H7 (cell line): ENCODE measurements at places on chromosomes 12 and 14.

GRCh38 chr12:78739653-78740052, 124.9 kb upstream of the SYT1 start:
- no peak for DNase-seq

- no peak for DNase-seq
These were observed 14.7 kb upstream of the LPCAT3 start for GRCh38 chr12:7032990-7033389.

GRCh38 chr14:95008445-95009217, 148.7 kb downstream of the DICER1 start:
- DNase-seq, result no peak

GRCh38 chr14:105147671-105148603, 20.6 kb downstream of the JAG2 start:
- peak; percentile 72 for DNase-seq

DNA sequence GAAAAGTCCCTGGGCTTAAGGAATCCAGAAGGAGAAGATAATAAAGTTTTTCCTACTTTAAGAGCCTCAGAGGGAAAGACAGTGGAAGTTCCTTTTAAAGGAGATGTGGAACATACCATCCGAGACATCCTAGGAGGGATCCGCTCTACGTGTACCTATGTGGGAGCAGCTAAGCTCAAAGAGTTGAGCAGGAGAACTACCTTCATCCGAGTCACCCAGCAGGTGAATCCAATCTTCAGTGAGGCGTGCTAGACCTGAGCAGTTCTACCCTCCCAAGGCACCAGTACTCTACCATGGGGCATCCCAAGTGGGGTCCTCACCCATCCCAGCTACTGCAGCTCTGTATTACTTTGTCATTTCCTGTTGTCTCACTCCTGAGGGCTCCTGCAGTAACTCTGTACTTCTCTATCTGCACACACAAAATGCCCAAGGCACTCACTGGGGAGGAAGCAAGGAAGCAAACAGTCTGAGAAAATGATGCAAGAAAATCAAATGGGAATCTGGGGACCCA, 3.8 kb downstream of the TINF2 start:
- no peak for DNase-seq

- no peak for DNase-seq
These were observed 24.5 kb upstream of the HIGD1C start for GRCh38 chr12:50927766-50928224.

GRCh38 chr14:74402401-74403251, 23.4 kb downstream of the SYNDIG1L start:
- DNase-seq, result peak; percentile 63

GRCh38 chr12:77377116-77377515, 311.7 kb upstream of the E2F7 start:
- DNase-seq, result no peak

DNA sequence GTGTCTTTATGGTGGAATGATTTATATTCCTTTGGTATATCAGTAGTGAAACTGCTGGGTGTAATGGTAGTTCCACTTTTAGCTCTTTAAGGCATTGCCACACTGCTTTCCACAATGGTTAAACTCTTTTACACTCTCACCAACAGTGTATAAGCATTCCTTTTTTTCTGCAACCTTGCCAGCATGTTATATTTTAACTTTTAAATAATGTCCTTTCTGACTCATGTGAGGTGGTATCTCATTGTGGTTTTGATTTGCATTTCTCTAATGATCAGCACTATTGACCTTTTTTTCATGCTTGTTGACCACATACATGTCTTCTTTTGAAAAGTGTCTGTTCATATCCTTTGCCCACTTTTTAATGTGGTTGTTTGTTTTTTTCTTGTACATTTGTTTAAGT, 142.5 kb downstream of the MSRB3 start:
- no peak for DNase-seq

GRCh38 chr14:38367922-38368321, 112.0 kb upstream of the CLEC14A start:
- no peak for DNase-seq

- DNase-seq, result no peak
These were observed 7.6 kb upstream of the ITGA5 start for GRCh38 chr12:54426690-54427089.

- peak; percentile 77 for DNase-seq
These were observed at the start of gene SETD3 for GRCh38 chr14:99479906-99480869. SETD3 (minus strand) TSS chr14:99480859; CDS start chr14:99465805, 15,054 bp downstream.

DNA sequence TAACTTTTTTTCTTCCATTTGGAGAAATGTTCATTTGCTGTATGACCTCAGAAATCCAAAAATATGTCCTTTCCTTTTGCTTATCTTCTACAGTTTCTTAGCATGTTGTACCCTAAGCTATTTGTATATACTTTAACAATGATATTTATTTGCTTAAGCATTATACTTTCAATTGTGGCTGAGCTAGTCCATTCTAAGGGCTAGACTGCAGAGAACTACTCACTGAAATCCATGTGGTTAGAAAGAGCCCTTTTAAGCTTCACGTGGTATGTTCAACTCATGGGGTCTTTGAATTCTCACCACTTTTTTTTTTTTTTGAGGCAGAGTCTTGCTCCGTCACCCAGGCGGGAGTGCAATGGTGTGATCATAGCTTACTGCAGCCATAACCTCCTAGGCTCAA, 122.5 kb downstream of the HMGA2 start:
- DNase-seq, result no peak

- no peak for DNase-seq
These were observed 8.4 kb upstream of the CIT start for GRCh38 chr12:119885549-119885948.

- DNase-seq, result no peak
These were observed 26.1 kb upstream of the BHLHE41 start for GRCh38 chr12:26150736-26151450.

GRCh38 chr12:46916796-46917419, 91.1 kb upstream of the SLC38A4 start:
- no peak for DNase-seq

DNA sequence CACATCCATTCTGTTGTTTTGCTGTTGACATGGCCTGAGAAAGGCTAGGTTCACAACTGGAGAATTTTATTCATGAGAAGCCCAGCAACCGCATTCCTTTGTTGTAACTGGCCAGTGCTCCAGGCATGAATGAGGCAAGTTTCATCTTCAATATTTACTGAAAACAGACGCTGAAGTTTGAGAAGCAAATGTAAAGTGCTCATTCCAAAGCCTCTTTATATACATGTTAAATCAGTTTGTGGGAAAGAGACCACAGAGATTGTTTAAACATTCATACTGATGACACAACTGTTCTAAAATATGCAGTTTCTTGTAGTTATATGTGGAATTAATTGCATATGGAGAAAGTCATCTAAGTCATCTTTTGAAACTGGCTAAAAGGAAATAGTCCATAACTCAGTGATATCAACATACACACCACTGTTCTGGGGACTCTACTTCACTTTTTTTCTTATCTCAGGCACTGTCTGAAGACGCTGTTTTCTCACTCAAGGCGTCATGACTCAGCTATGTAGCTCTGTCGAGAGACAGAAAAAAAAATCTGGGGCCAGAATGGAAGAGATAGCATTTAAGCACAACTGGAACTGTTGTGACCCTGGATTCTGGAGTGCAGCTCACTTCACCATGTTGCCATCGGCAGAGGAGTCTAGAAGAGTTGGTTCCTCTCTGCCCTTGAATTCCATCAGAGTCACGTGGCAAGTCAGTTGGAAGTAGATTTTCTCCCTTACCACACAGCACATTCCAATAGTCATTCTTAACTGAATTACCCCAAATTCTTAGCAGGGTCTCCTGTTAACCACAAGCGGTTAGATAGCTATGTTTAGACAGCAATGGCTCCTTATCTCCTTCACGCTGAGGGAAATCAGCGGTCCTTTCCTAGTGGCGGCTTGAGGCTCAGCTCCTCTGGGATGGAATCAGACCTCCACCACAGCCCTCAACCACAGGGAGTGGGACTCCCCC, 258.4 kb upstream of the HMGA2 start:
- DNase-seq, result no peak

GRCh38 chr12:30877105-30877875, 49.3 kb upstream of the TSPAN11 start:
- DNase-seq, result no peak

- DNase-seq, result no peak
These were observed 44.6 kb downstream of the DDHD1 start for GRCh38 chr14:53108292-53109104.

- no peak for DNase-seq
These were observed 16.9 kb downstream of the CDKN1B start for GRCh38 chr12:12734054-12734453.

DNA sequence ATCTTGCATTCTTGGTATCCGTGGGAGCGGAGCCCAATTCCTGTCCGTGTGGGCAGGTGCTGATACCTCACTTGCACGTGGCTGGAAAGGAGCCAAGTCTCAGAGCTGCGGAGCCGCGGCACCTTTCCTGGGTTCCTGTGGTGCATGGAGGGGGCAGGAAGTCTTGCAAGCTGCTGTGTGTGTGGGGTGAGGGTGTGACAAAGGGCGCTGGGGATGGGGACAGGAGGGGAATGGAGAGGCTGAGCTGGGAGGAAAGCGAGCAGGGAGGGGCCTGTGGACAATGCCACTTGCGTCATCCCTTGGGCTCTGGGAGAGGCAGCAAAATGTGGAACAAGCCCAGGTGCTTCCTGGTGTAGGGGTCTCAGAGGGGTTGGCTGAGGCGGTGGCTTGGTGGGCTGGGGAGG, 86.7 kb downstream of the CALM1 start:
- peak; percentile 29 for DNase-seq

DNA sequence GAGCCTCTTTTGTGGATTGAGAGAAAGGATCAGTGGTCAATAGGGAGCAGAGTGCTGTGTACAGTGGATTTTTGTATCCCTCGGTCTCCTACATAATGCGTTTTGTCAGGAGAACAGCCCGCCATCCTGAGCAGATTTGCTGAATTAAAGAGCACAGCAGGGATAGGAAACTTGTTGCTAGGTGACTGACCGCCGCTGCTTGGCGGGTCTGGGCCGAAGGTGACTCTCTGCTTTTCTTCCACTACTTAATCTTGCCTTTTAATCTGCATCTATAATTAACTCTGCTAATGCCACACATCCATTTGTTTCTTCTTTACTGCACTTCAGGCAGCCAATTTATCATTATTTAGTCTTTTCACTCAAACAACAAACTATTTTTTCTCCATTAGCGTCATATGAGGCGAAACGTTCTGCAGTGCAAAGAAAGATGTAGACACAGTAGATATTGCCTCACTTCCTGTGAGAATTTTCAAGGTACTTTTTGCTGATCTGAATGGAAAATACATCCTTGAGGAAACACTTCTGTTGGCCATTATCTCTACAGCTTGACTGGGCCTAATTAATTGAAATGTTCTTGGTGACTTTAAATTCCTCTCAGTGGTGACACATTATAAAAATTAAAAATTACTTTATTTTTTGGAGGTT, 108.0 kb downstream of the PPM1A start:
- peak; percentile 34 for DNase-seq

- no peak for DNase-seq
These were observed 8.4 kb upstream of the GLIPR1 start for GRCh38 chr12:75471902-75472890.

GRCh38 chr12:116400636-116401372, 123.3 kb upstream of the MED13L start:
- DNase-seq, result no peak

DNA sequence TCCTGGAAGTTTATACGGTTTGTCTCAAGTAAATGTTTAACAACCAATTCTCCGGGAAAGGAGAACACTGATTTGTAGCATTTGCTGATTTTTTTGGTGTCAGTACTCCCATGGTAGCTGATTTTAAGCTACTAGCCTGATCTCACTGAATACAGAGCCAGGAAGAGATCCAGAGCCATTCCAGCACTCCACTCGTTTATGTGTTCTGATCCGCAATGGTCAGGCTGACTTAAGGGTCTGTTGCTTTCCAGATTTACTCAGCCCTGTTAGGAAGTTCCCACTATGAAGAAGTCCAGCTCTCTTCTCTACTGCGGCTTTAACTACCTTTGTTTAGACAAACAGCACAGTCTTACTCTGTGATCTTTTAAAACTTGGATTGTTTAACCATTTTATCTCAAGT, 38.0 kb upstream of the NID2 start:
- DNase-seq, result no peak

DNA sequence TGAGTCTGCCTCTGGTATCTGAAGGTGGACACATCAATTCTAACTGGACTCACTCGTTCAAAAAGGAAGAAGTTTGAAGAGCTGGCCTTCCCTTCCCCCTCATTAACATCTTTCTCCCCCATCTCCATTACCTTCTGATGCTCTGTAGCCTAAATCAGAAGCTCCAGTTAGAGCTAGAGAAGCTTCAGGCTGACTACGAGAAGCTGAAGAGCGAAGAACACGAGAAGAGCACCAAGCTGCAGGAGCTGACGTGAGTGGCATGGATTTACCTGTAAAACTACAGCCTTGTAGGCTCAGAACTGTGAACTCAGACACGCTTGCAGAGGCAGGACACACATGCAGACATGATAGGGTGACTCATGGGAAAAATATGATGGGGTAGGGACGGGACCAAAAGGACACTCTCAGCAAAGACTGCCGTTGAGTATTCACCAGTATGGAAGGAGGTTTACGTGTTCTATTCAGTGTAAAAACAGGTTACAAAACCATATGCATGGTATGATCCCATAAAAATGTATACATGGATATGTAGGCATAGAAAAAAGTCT, 14.3 kb upstream of the PIP4K2C start:
- no peak for DNase-seq
